ENCODE measurements at places on chromosomes 6 and 20. TPM values are rescaled to one million over a fixed set of nuclear protein-coding genes. Genes with fewer than 3 reads are reported as not detected.

- no peak for DNase-seq
Observed at GRCh38 chr20:12270863-12271262, 353.2 kb downstream of the BTBD3 start.

DNA sequence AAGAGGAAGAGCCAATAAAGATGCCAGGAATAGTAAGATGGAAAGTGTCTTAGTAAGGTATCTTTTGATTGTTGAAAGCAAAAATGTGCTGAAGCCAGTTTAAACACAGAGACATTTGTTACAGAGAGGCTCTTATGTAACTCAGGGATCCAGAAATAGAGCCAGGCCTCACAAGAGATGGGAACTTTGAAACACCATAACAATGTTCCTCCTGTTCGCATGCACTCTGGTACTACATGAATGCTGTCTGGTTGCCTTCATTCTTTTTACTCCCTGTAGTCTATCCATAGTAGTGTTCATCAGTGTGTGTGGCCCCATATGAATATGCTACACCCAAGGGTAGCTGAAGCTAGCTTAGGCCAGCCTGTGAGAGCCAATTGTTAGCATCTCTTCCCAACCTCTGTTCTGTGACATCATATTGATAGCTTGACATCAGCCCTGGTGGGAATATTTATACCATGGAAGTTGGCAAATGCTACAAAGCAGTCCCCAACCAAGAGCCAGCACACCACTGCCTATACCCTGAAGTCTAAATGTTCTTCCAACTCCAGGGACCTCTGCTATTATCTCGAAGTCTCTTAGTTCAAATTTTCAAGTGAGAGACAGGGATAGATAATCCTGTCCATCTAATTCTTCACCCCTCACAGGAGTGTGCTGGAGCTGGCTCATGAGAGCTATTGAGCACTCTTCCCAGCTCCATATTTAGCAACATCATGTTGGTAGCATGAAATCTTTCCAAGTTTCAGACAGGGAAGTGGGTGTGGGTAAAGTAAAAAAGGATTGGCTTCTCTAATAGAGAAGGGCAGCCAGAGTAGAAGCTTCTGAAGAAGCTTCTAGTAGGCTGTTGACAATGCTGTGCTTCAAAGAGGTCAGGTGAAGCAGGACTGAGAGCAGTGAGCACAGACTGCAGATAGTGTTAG lies 7.0 kb downstream of the NDUFAF5 start:
- DNase-seq = no peak

- DNase-seq = no peak
Observed at GRCh38 chr20:48965189-48965910, 43.8 kb downstream of the ARFGEF2 start.

DNA sequence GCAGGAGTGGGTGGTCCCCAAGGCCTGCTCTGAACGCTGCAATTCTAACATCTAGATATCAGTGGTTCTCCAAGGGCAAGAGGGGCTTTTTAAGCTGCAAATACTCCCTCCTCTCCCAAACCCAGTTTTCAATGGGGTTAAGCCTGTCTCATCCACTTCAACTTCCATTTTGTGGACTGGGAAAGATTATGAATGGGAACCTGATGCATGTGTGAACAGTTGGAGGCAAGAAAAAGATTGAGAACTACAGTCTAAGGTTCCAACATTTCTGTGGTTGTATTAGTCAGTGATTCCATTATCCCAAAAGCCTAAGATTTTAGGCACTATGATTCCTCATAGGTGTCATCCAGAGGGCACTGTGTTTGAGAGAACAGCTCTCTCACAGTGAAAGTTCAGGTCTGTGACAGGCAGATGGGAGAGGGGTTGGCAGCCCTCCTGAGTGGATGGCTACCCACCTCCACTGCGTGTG lies 53.7 kb downstream of the HNF4A start:
- DNase-seq = peak; percentile 68

- DNase-seq = no peak
Observed at GRCh38 chr6:110930781-110931180, 27.7 kb upstream of the GTF3C6 start.

DNA sequence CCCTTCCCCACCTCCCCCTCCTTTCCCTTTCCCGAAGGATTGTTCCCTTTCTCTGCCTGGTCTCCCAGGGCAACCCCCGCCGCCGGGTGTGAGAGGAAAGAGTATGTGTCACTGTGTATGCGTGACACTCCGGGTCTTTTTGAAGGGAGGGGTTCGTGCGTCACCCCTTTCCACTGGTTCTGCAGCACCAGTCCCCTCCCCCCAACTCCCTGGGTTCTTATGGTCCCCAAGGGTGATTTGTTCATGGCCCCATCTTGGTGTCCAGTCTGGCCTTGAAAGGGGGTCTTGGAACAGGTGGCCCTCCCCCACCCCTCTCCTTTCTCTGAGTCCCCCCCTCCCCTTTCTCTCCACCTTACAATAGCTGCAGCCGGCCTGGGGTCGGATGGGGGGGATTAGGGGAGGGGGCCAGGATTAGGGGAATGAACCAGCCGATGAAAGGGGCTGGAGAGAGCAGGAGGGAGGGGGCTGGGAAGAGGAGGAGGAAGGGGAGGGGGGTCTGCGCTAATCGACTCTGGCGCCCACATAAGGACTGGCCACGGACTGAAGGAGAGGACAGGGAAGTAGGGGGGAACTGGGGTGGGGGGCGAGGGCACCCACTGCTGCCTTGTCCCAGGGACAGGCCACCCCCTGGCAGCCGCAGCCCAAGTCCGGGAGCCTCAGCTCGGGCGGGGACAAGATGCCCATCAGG lies 1.3 kb upstream of the RING1 start:
- no peak for DNase-seq

GRCh38 chr6:150263765-150264404 lies 104.9 kb upstream of the IYD start:
- no peak for DNase-seq

GRCh38 chr20:21548390-21549035 lies 34.6 kb upstream of the NKX2-2 start:
- DNase-seq = no peak

DNA sequence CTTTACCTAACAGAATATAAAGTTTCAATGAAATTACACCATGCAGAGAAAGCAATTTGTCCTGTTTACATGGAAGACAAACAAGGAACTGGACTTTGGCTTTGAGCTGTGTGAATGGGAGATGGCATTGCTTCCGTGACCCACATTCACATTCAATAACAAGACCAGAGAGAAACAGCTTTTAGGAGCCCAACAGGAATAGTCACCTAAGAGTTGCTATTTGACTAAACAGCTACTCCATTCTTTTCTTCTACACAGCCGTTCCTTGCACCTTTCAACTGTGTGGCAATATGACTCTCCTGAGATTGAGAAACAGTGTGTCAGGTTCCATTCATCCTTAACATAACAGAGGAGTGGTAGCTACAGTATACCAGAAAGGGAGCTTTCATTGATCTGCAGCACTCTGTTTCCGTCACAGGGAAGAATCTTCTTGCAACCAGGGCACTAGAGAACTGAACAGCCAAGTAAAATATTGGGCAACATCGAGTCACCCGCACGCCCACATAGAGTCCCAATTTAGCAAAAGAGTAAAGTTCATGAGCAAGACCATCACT lies 355.1 kb downstream of the HAO1 start:
- DNase-seq = no peak

GRCh38 chr6:126312013-126312665 lies 27.8 kb upstream of the CENPW start:
- DNase-seq = peak; percentile 33

- peak; percentile 2 for DNase-seq
Observed at GRCh38 chr6:69105288-69105687, 470.2 kb downstream of the ADGRB3 start.

DNA sequence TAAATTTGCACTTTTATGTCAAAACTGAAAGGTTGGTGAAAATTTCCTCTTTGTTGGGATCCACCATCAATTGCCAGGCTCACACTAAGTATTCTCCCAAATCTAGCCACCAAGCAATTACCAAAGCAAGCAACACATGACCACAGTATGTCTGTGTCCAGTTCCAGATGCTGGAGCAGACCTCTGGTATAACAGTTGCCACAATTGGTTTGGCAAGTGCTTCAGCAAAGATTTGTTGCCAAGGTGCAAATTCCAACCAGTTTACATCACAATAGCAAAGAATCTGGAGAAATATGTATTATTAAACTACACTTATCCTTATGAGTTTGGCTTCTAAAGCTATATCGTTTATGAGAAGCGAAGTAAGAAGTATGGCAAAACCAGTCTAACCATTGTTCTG lies 6.4 kb downstream of the GTF2H5 start:
- DNase-seq = peak; percentile 94

DNA sequence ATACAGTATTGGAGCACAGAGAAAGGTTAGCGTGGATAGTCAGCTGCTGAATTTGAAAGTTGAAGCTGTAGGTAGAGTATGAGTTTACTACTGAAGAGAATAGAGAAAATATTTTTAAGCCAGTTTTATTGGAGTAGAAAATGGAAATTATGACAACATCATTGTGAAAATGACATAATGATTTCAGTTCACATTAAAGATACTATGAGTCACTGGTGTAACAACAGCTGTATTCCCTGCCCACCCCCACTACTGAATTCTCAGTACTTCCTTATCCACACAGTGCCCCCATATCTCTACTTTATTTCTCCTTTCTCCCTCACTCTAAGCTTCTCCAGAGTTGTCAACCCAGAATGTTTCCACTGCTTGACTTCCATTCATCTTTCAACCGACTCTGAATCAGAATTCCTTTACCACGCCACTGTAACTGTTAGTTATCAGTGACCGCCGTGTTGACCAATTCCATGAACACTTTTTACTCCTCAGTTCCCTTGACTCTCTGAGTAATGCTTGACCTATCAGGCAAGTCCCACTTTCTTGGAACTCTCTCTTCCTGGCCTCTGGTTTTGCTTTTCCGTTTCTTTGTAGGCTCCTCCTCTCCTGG lies 139.6 kb downstream of the AIG1 start:
- peak; percentile 41 for DNase-seq

DNA sequence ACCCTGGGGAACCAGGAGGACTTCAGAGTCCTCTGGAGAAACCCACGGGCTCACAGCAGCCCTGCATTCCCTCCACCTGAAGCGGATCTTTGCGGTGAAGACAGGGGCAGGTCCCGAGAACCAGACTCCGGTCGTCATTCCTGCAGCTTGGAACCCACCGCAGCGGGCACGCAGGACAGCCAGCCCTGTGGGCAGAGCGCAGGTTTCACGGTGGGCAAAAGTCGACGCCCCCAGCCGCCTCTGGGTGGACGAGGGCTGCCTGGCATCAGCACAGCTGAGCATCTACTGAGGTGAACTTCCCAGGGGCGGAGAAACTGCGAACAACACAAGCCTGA lies 118.3 kb downstream of the PSMB1 start:
- no peak for DNase-seq

DNA sequence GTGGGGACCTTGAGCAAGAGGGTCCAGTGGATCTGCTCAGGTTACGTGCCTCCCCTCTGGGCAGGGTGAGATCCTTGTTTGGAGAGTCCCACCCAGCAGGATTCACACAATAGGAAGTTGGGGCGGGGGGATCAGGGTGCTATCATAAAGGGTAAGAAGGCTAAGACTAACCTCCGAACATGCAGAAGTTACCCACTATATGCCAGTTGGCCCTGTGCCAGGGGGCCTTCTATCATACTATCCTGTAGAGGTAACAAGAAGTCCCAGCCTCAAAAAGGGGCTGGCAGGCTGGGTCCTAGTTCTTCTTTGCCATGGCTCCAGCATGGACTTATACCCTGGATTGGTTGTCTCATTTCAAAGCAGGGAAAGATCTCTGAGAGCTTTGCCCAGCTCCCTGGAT lies 94.1 kb downstream of the CDH26 start:
- DNase-seq = no peak

- DNase-seq = no peak
Observed at GRCh38 chr6:41065550-41066026, 6.6 kb downstream of the OARD1 start.

- DNase-seq = no peak
Observed at GRCh38 chr6:314377-314776, 22.1 kb downstream of the DUSP22 start.

GRCh38 chr6:103367212-103367611 lies 1492.5 kb downstream of the HACE1 start:
- no peak for DNase-seq

- no peak for DNase-seq
Observed at GRCh38 chr6:31465185-31465536, 32.8 kb upstream of the MICB start.

GRCh38 chr20:44537993-44538392 lies 16.1 kb upstream of the SERINC3 start:
- no peak for DNase-seq

GRCh38 chr6:139147628-139148027 lies 12.7 kb downstream of the HECA start:
- DNase-seq = no peak

DNA sequence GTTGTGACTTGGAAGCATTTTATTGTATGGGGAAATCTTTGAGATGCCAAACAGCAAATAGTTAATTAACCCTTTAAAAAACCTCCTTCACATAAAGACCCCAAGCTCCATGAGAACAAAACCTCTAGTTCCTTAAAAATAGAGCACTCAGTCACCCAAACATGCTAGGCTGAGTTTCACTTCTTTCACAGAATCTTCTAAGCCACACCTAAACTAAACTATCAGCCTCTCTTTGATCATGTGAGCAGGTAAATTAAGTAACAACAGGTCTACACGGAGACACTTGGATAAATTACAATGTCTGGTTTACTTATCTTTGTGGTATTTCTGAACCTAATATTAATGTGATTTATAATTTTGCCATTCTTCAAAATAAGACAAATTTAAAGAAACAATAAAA lies 205.2 kb upstream of the MARCKS start:
- no peak for DNase-seq

GRCh38 chr20:43540673-43541060 lies 18.2 kb upstream of the SGK2 start:
- no peak for DNase-seq

GRCh38 chr20:3092611-3093379 lies 8.3 kb upstream of the AVP start:
- DNase-seq = no peak

DNA sequence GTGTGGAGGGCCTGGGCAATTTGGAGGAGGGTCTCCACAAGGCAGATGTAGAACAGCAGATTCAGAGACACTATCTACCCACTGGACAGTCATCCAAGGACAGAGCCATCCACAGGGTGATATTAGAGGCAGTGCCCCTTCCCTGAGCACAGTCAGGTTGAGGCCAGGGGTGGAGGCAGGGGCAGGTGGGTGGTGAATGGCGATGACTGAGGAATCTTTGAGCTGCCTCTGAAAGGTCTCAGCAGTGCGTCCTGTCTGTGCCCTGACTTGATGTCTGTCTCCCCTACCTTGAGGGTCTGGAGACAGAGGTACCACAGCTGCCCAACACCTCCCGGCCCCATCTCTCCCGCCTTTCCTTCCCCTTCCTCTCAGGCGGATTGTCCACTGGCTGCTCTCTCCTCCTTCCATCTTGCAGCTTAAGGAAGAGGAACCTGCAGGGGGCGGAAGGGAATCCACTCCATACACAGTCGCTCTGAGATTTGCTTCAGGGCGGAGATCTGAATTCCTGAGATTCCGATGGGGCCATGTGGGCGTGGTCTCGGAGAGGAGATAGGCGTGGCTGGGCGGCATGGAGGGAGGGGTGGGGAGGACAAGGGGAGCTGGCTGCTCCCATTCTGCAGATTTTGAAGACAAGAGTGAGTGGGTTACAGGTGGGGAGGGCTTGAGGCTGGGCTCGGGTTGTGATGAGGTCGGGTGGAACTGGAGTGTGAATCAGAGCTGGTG lies 1.7 kb downstream of the MUCL3 start:
- peak; percentile 81 for DNase-seq

The PTGIS gene
- total RNA-seq = 0.92 TPM

The BMP6 gene
- 0.06 TPM for total RNA-seq

The TREML2 gene
- total RNA-seq = not detected

The HSPA12B gene
- total RNA-seq = not detected

The SLC17A3 gene
- total RNA-seq = not detected

The TMEM170B gene
- 0.77 TPM for total RNA-seq

The HLA-DRB5 gene
- total RNA-seq = 0.13 TPM

The CGA gene
- total RNA-seq = not detected

Data from LHCN-M2 (cell line).